ENCODE measurements at places on chromosomes 13 and 19.
A peak's percentile ranks its signal among the peaks of the same experiment; 100 is the strongest.

GRCh38 chr13:99808786-99809185, 162.8 kb downstream of the ZIC5 start:
- no peak overlapping the region for H3K27ac ChIP-seq
- no peak for DNase-seq
- H3K4me3 ChIP-seq, result no peak overlapping the region
- no peaks in the 10 kb centered on the region for H3K4me1 ChIP-seq
- H3K27me3 ChIP-seq, result no peaks in the 10 kb centered on the region
- H3K36me3 ChIP-seq, result no peaks in the 10 kb centered on the region

DNA sequence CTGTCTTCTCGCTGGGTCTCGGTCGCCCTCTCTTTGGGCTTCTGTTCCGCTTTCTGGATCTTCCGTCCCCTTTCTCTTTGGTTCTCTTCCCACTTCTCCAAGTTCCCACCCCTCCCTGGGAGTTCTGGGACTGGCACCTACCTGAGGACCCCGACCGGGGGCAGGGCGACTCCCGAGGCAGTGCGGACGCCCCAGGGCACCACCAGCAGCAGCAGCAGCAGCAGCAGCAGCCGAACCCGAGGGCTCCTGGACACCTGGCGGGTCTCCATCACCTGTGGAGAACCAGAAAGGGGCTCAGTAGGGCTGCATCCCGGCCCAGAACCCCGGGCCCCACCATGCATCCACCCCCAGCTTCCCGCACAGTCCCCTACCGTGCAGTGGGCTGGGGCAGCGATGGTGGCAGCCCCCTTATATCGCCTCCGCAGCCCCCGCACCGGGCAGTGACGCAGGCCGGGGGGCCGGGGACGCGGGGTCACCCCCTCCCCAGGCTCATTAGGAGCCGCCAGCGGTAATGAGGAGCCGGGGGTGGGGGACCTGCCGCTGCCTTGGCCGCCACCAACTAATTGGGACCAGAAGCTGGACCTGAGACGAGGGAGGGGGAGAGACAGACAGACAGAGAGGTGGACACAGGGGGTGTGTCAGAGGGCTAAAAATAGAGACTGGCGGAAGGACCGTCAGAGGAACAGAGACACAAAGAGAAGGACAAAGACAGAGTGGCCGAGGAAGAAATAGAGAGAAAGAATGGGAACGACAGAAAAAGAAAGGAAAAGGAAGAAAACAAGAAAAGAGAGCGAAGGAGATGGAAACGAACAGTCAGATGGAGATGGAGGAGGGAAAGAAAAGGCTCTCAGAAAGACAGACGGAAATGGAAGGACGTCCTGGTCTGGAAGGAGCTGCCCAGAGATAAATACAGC, at the start of gene PTH2:
Gene PTH2, minus strand, starts transcription at position 371 of the 914 bp plus-strand sequence. Its CDS starts 102 bp downstream, at position 269.
- peak within 1 kb of the TSS; percentile 55 for H3K4me3 ChIP-seq
- peaks cover 46% of the 10 kb centered on the region for H3K4me1 ChIP-seq
- DNase-seq, result no peak
- no peaks in the 10 kb centered on the region for H3K36me3 ChIP-seq
- no peak within 1 kb of the TSS for H3K27ac ChIP-seq

DNA sequence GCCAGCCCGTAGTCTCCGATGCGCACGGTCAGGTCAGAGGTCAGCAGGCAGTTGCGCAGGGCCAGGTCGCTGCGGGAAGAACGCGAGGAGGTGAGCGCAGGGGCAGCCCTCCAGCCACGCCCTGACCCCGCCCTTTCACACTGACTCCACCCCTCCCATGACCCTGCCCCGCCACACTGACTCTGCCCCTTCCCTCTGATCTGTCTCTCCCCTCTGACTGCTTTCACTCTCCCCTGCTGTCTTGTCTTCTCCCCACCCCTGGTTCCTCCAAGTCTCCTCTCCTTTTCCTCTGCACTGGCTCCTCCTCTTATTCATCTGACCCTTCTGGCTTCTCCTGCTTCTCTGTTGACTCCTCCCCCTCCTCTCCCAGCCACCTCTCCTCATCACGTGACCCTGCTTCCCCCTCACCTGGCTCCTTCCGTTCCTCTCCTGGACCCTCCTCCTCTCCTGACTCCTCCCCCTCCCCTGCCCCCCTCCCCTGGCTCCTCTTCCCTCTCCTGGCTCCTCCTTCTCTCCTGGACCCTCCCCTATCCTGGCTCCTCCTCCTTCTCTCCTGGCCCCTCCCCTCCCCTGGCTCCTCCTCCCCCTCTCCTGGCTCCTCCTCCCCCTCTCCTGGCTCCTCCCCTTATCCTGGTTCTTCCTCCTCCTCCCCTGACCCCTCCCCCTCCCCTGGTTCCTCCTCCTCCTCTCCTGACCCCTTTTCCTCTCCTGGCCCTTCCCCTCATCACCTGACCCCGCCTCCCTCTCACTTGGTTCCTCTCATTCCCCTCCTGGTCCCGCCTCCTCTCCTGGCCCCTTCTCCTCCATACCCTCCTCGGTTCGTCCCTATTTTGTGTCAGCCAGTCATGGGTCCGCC, 9.9 kb downstream of the LMTK3 start:
- H3K4me1 ChIP-seq, result peaks cover 12% of the 10 kb centered on the region
- peak; percentile 87 for DNase-seq
- no peaks in the 10 kb centered on the region for H3K36me3 ChIP-seq
- H3K27me3 ChIP-seq, result no peaks in the 10 kb centered on the region
- H3K4me3 ChIP-seq, result peak overlapping the region; percentile 61
- H3K27ac ChIP-seq, result peak overlapping the region; percentile 81

GRCh38 chr13:39378306-39378705, 224.7 kb downstream of the LHFPL6 start:
- no peaks in the 10 kb centered on the region for H3K36me3 ChIP-seq
- H3K4me3 ChIP-seq, result no peak overlapping the region
- H3K27ac ChIP-seq, result no peak overlapping the region
- H3K4me1 ChIP-seq, result no peaks in the 10 kb centered on the region

- peaks cover 35% of the 10 kb centered on the region for H3K36me3 ChIP-seq
- DNase-seq, result no peak
- H3K27ac ChIP-seq, result no peak overlapping the region
- H3K27me3 ChIP-seq, result no peaks in the 10 kb centered on the region
- H3K4me3 ChIP-seq, result no peak overlapping the region
- H3K4me1 ChIP-seq, result no peaks in the 10 kb centered on the region
Observed at GRCh38 chr19:33096005-33096404, 15.0 kb downstream of the GPATCH1 start.

GRCh38 chr13:37306778-37307544, 201.5 kb upstream of the CSNK1A1L start:
- no peak for DNase-seq
- no peak overlapping the region for H3K27ac ChIP-seq
- H3K4me1 ChIP-seq, result no peaks in the 10 kb centered on the region
- H3K4me3 ChIP-seq, result no peak overlapping the region

DNA sequence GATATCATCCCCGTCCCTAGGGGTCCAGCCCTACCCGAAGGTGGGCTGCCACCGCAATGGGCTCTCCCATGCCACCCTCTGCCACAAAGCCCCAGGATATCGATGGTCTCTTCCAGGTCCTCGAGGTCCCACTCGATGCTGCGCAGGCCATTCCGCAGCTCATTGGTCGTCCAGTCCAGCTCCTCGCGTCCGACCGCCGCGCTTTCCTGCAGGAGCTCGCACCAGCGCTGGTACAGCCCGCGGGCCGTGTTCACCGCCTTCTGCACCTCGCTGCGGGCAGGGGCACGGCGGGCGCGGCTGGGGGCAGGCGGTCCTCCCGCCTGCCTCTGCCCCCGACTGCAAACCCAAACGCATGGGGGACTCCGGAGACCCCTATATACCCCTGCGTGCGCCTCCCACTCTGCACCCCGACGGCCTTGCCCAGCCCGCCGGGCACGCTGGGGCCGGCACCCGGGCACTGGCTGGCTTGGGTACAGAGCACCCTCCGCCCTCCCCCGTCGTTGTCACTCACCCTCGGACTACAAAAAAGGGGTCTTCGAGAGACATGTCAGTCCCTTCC, 468 bp downstream of the STX10 start:
- H3K4me1 ChIP-seq, result peaks cover 19% of the 10 kb centered on the region
- peaks cover 25% of the 10 kb centered on the region for H3K36me3 ChIP-seq
- no peaks in the 10 kb centered on the region for H3K27me3 ChIP-seq

DNA sequence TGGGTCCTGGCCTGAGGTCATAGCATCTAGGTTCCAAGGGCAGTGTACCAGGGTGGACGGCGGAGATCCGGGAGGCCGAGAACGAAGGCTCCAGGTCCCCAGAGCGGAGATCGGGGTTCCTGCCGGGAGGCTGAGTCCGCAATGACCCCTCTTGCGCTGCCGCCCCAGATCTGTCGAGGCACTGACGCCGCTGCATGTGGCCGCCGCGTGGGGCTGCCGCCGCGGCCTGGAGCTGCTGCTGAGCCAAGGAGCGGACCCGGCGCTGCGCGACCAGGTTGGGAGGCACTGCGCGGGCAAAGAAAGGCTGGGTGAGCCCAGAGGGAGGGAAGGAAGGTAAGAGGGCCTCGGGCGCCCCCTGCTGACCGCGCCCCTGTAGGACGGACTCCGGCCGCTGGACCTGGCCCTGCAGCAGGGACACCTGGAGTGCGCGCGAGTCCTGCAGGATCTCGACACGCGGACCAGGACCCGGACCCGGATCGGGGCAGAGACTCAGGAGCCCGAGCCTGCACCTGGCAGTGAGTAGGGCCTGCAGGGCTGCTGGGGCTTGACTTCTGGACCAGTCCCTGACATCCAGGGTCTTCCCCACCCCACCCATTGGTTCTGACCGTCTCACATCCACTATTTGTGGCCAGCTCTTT, 906 bp downstream of the ANKLE1 start:
- H3K27ac ChIP-seq, result peak overlapping the region; percentile 81
- peaks cover 6% of the 10 kb centered on the region for H3K4me1 ChIP-seq
- peaks cover 26% of the 10 kb centered on the region for H3K36me3 ChIP-seq
- peak overlapping the region; percentile 86 for H3K4me3 ChIP-seq
- no peaks in the 10 kb centered on the region for H3K27me3 ChIP-seq

- no peak overlapping the region for H3K4me3 ChIP-seq
- no peak for DNase-seq
- no peaks in the 10 kb centered on the region for H3K36me3 ChIP-seq
- peaks cover 3% of the 10 kb centered on the region for H3K27me3 ChIP-seq
Observed at GRCh38 chr13:80359778-80360452, 19.0 kb upstream of the SPRY2 start.

- peaks cover 14% of the 10 kb centered on the region for H3K36me3 ChIP-seq
- H3K27me3 ChIP-seq, result peaks cover 5% of the 10 kb centered on the region
- no peak overlapping the region for H3K27ac ChIP-seq
- DNase-seq, result no peak
Observed at GRCh38 chr19:4721196-4721595, 2.4 kb downstream of the DPP9 start.

- H3K4me1 ChIP-seq, result peaks cover 21% of the 10 kb centered on the region
- peak overlapping the region; percentile 88 for H3K27ac ChIP-seq
- DNase-seq, result no peak
Observed at GRCh38 chr19:32404213-32404932, 1.2 kb upstream of the DPY19L3 start.
